Kidney (tissue), 22 donors: ENCODE measurements at places on chromosomes 12 and 14.

DNA sequence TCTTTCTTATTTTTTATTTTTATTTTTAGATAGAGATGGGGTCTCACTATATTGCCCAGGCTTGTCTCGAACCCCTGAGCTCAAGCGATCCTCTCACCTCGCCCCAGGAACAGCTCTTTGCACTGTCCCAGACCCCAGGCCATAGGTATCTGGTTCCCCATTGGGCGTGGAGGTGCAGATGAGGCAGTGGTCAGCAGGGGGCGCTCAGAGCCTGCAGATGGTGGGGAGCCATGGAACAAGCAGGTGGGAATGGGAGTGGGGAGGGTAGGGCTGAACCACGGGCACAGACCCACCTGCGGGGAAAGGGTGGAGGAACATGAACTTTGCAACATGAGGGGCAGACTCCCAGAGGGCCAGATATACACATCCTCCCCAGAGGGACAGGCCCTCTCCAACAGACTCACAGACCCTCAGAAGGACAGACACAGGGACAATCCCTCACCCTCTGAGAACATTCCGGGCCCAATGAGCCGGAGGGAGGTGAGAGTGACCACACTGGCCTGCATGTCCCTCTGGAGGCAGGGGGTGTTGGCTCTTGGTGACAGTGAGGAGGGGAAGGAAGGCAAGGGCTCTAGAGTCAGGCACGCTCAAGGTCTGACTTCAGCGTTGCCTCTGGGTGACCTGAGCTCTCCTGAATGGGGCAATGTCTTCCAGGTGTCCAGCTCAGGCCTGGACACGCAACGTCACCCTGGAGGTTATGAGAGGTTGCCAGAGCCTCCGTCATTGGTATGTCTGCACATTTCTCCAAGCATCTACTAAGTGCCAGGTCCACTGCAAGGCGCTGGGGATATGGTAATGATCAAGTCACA, 34.9 kb downstream of the KRT80 start:
- DNase-seq, result peak; percentile 90

- no peak for DNase-seq
Observed at GRCh38 chr12:3533703-3534386, 42.8 kb downstream of the PRMT8 start.

- no peak for DNase-seq
Observed at GRCh38 chr12:4026020-4026358, 152.8 kb upstream of the PARP11 start.

DNA sequence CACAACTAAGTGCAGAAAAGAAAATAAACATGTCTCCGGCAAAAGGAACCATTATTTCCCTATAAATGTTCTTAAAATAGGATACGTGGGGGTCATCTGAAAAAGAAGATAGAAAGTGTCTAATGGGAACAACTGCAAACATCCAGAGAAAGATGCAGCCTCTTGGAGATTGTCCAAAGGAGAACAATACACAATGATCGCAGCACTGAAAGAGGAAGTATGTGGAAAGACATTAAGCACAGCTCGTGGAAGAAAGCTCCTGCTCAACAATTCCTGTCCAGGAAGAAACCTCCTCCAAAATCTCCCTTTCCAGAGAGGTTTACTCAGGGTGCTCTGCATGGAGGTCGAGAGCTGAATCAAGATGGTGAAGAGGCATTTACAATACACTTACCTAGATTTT, 2.5 kb upstream of the LALBA start:
- DNase-seq, result no peak

GRCh38 chr12:75525263-75525662, 13.9 kb upstream of the KRR1 start:
- DNase-seq, result no peak

- DNase-seq, result no peak
Observed at GRCh38 chr14:77139540-77140358, 1.8 kb downstream of the ZDHHC22 start.

- DNase-seq, result peak; percentile 87
Observed at GRCh38 chr12:122947352-122947792, 18.9 kb downstream of the ABCB9 start.

- DNase-seq, result no peak
Observed at GRCh38 chr14:26174395-26174794, 423.4 kb downstream of the NOVA1 start.

- DNase-seq, result no peak
Observed at GRCh38 chr14:67817750-67818438, 1.5 kb upstream of the ZFYVE26 start.

DNA sequence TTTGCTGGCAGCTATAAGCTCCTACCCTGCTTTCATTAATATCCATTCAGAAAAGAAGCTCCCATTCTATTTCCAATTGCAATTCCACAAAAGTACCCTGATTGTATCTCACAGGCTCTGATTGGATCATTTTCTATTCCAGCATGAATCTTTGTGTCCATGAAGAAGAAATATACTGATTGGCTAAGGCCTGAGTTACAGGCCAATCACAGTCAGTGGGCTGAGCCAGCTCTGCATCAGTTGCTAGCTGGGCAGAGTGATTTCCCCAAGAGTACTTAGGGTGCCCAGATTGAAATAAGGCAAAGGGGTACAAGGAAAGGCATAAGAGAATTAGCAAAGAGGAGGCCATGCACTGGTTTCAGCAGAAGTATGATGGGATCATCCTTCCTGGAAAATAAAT, 14.4 kb downstream of the ART4 start:
- DNase-seq, result no peak

GRCh38 chr12:52643233-52644077, 8.6 kb downstream of the KRT2 start:
- DNase-seq, result no peak

DNA sequence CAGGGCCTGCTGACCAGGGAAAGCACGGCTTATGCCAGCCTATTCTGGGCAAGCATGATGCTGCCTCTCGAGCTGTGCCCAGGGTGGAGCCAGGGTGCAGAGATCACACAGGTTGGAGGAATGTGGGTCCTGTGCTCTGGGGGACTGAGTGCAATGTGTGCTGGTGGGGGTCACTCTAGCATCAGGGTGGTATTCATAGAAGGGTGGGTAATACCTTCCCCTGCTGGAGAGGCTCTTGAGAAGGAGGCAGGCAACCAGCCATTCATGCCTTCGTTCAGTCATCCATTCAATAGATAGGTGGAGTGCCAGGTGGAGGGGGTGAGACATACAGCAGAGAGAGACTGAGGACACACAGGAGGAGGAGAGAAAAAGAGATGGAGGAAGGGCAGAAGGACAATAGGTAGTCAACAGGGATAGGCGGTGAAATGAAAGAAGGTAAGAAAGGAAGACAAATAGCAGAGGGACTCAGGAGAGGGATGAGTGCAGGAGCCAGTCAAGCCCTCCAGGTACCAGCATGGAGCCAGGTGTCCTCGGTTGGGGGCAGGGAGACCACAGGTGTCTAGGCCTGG, 5.2 kb upstream of the ZNF385A start:
- DNase-seq, result no peak

- no peak for DNase-seq
Observed at GRCh38 chr14:88546621-88547385, 8.0 kb downstream of the PTPN21 start.

- DNase-seq, result no peak
Observed at GRCh38 chr12:78764913-78765312, 99.7 kb upstream of the SYT1 start.

DNA sequence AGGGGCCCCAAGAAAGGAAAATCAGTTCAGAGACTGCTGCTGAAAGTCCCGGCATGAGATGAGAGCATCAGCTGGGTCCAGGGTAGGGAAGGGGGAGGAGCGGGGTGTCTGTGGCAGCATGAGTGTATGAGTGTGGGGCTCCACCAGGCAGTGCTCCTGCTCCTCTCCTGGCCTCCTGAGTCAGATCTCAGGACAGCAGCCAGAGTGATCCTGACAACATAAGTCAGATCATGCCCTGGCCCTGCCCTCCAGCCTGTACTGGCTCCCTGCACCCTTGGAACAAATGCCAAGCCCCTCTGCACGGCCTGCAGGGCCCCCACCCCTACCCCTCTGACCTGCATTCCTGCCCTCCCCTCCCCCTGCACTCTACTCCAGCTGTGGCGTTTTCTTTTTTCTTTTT, 24.2 kb upstream of the LRP1-AS start:
- DNase-seq, result no peak

- DNase-seq, result no peak
Observed at GRCh38 chr12:101235686-101236085, 25.6 kb upstream of the SLC5A8 start.

GRCh38 chr14:60636879-60637478, 12.3 kb downstream of the SIX1 start:
- no peak for DNase-seq

DNA sequence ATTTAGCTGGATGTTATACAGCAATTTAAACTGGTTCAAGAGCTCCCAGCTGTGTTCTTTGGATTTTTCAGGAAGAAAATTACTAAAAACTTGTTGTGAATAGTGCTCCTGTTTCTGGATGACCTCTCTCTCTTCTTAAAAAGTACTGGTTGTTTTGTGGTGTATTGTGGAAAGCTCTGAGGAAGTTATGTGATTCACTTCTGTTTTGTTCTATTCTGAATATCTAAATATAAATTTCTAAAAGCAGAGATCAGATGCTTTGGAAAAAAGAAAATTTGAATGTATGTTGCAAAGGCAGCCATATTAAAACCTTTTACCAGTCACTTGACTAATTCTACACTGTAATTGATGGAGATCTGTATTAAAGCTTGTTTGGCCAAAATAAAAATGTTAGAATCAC, 3.4 kb upstream of the C3AR1 start:
- DNase-seq, result no peak

- peak; percentile 42 for DNase-seq
Observed at GRCh38 chr12:131364903-131365820, 345.7 kb upstream of the SFSWAP start.

- no peak for DNase-seq
Observed at GRCh38 chr14:100746326-100746725, 19.6 kb downstream of the DLK1 start.

GRCh38 chr12:15664491-15664890, 124.7 kb downstream of the EPS8 start:
- DNase-seq, result no peak

DNA sequence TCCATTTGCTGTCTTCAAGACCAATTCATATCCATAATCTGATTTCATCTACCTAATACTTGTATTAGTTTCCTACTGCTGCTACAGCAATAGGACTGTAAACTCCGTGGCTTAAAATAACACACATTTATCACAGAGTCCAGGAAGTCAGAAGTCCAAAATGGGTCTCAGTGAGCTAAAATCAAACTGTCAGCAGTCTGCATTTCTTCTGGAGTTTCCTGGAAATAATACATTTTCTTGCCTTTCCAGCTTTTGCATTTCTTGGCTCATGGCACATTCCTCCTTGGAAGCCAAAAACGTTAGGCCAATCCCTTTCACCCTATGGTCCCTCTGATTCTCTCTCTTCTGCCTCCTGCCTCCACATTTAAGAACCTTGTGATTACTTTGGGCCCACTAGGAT, 239.8 kb downstream of the PRKD1 start:
- DNase-seq, result peak; percentile 37

- DNase-seq, result no peak
Observed at GRCh38 chr12:46959502-46959901, 119.9 kb upstream of the PCED1B start.

- DNase-seq, result peak; percentile 61
Observed at GRCh38 chr12:662566-663292, 516 bp downstream of the NINJ2 start.

DNA sequence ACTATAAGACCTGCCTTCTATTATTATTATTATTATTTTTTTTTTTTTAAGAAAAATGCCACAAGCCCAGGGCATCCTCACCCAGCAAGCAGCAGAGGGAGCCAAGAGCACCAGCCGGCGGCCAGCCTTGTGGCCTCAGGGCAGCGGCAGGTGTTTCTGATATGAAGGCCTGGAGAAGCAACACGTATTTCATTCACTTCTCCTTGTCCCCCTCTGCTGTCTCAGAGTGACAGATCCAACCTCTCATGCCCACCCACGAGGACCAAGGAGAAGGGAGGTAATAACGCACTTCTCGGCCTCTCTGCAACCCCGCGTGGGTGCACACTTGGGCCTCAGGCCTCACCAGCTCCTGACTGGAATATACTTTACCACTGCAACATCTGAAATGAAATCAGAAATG, 25.4 kb downstream of the CDC42BPB start:
- DNase-seq, result no peak

DNA sequence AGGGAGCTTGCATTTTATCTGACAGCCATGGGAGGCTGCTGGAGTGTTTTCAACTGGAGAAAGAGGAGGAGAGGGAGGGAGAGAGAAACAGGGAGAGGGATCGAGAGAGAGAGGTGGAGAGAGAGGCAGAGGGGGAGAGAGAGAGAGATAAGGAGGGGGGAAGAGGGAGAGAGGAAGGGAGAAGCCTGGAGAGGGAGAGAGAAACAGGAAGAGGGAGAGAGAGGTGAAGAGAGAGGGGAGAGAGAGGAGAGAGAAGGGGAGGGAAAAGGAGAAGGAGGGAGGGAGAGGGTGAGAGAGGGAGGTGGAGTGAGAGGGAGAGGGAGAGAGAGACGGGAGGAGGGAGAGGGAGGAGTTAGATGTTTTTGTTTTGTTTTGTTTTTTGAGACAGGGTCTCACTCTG, 45.6 kb downstream of the DNAH10 start:
- peak; percentile 57 for DNase-seq

- no peak for DNase-seq
Observed at GRCh38 chr12:5524116-5524768, 92.3 kb downstream of the NTF3 start.

- DNase-seq, result no peak
Observed at GRCh38 chr12:117563007-117563406, 201.6 kb upstream of the NOS1 start.

DNA sequence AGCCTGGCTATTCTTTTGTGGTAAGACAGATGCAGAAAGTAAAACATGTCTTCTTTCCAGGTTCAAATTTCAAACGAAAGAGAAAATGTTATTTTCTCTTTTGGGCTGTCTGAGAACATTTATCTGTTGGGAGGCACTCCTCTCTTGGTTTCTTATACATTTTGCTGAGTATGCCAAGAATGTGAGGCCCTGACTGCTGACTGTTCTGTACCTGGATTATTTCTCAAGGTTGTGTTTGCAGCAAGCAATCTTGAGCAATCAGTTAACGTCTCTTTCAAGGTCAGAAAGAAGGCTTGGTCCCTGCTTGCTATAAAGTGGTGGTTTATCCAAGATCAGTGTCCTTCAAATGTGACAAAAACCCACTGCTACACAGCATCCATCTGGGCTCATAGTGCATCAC, 9.8 kb downstream of the SSTR1 start:
- no peak for DNase-seq

DNA sequence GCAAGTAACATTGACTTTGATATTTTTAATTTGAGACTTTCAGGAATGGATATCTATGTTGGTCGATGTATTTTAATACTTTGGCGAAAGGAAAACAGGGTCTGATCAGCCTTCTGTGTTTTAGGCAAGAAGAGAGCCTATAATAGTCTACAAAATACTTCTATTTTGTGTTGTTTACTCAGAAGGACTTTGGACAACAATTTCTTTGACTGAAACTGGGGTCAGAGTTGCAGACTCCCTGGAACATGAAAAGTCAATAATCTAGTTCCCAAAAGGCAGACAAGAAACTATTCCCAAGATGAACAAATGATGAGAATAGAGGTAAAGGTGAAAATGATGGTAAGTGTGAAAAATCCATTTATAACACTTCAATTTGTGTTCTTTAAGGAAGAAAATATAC, 10.6 kb upstream of the NUBPL start:
- no peak for DNase-seq

- DNase-seq, result no peak
Observed at GRCh38 chr12:108060067-108060466, 69.0 kb upstream of the WSCD2 start.
